Pericardium fibroblast (primary cell): ENCODE measurements at places on chromosomes 7 and 10. TPM values are rescaled to one million over a fixed set of nuclear protein-coding genes. Genes with fewer than 3 reads are reported as not detected.

The ZNF92 gene
- 3.0 and 4.4 TPM in 2 replicates for total RNA-seq

The ATOH7 gene
- not detected in 2 replicates for total RNA-seq

The TYSND1 gene
- 10.4 and 12.4 TPM in 2 replicates for total RNA-seq

The PRF1 gene
- not detected in 2 replicates for total RNA-seq

The GIMAP2 gene
- total RNA-seq = 0.09 and 0.12 TPM in 2 replicates

The BLOC1S2 gene
- 31.9 and 38.5 TPM in 2 replicates for total RNA-seq

The CRHR2 gene
- total RNA-seq = not detected in 2 replicates

The CREB5 gene
- 1.0 and 2.2 TPM in 2 replicates for total RNA-seq

The SLC13A4 gene
- 1.2 TPM in 1 of 2 replicates, not detected in the other for total RNA-seq

The ADIRF gene
- total RNA-seq = 1.1 and 6.7 TPM in 2 replicates

The PTPN20 gene
- 1.0 TPM in 1 of 2 replicates, not detected in the other for total RNA-seq

The SH3PXD2A gene
- 25.2 and 54.0 TPM in 2 replicates for total RNA-seq
